GM12865 (cell line): ENCODE measurements at places on chromosomes 16 and 17.

- no peak for DNase-seq
Observed at GRCh38 chr17:8264320-8264719, 15.2 kb downstream of the PFAS start.

DNA sequence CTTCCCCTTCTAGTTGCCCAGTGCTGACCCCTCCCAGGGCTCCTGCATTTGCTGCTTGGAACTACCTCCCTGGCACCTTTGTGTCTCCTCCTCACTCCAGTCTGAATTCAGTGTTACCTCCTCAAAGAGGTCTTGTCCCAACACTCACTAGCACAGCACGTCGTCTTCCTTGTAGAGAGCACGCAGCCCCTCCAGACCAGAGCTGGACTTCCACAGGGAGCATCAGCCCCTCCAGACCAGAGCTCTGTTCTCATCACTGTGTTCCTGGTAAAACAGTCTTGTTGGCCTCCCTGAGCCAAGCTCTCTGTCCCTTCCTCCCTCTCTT lies 27.8 kb upstream of the MGAT5B start:
- no peak for DNase-seq

- DNase-seq = no peak
Observed at GRCh38 chr16:89386306-89387185, 103.8 kb downstream of the ANKRD11 start.

GRCh38 chr17:14396547-14396946 lies 95.7 kb downstream of the HS3ST3B1 start:
- DNase-seq = no peak

- DNase-seq = no peak
Observed at GRCh38 chr17:27575912-27576252, 55.1 kb upstream of the LGALS9 start.

DNA sequence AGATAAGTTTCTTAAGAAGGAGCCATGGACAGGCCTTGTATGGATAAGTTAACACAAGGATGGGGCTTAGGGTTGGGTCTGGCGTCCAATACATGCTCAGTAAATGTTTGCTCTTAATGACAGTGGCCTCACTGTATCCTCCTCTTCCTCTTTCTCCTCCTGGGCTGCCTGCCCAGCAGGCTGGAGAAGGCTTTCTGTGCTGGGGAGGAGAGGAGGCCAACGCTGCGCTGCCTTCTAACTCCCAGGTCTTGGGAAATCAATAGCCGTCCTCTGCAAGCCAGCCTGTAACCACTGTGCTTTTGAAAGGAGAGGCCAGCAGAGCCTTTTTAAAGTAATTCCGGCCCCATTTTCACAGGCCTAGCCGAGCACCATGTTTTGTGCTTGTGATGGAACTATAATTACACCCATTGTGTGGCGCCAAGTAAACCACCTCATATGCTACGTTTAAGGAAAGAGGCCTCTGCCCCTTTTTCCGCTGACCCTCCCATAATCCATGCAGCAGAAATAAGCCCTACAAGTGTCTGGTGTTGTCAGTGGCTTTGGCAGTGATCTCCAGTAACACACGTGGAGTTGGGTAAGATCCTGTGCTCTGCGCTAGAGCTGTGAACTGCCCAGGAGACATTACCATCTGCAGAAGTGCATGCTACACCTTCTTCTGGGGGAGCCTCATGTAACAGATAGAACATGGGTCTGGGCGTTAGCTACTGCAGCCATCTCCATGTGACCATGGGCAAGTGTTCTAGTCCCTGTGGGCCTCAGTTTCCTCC lies 368.2 kb downstream of the SNX29 start:
- DNase-seq = no peak

DNA sequence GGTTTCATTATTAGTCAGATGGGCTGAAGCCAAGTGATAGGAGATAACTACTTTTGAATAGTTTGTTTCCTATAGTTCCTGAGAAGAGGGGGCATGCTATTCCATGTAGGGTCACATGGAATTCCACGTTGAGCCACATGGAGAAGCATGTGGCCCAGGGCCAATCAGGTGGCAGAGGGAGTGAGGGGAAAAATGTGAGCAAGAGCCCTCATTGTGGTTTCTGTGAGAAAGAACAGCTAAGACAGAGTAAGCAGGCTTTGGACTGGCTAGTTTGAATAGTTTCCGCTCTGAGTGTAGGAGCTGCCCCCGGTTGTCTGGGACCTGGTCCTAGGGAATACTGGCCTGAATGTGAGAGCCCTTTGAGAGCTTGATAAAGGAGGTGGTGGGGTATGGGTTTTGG lies 69.9 kb upstream of the CNTNAP4 start:
- DNase-seq = no peak

DNA sequence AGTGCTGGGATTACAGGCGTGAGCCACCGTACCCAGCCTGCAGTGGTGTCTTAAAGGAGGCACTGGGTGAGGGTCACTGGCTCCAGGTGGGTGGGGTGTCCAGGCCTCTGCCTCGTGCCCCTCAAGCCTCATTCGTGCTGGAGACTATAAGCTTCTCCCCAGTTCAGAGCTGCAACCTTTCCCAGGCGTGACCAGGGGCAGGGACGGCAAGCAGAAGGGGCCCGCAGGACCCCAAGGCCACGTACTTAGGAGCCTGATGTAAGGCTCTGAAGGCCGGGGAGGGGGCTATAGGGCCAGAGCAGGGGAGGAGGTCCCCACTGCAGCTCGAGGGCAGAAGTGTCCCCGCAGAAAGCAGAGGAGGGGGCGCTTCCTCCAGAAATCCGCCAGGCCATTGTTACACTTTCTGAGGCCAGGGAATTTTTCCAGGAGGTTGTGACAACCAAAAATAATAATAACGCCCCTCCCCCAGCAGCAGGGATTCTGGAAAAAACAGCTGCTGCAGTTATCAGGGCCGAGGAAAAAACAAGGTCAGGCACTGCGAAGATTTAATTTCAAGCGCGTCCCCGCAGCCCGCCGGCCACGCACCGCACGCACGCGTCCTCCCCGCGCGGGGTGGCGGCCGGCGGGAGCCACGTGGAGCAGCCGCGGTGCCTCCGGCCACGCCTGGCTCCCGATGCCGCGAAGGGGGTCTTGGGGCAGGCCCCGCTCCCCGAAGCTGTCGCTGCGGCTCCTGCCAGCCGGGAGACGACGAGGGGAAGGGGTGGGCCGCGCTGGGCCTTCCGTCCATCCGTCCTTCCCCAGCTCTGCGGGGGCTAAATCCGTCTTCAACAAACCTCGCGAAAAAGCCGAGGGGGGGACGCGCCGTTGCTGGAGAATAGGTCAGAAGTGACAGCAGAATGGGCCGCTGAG lies 45.8 kb upstream of the SLC38A10 start:
- no peak for DNase-seq

- DNase-seq = no peak
Observed at GRCh38 chr16:80837533-80838147, 33.2 kb upstream of the CDYL2 start.

GRCh38 chr17:78915872-78916632 lies 9.1 kb downstream of the TIMP2 start:
- no peak for DNase-seq

DNA sequence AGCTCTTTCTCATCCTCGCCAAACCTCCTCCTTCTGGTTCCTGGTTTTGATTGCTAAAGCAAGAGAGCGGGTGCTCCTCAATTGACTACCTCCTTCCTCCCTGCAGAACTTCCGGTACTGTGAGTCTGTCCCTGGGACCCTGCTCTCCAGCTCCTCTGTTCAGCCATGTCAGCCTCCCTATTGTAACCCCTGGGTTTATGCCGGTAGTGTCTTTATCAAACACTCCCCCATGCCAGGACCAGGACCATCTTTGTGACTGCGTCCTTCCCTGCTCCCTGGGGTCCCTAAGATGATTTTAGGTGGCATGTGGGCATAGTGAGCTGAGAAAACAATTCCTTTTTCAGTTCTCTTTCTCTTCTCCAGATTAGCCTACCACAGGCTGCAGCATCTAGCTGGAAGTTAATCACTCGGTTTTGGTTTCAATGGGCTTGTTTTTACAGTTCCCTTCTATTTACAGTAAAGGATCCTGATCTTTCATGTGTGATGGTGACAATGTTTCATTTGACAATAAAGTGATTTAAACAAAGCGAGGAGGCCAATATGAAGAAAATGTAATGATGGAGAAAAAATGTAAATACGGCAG lies 27.7 kb upstream of the IL21R start:
- DNase-seq = peak; percentile 75

GRCh38 chr16:85514598-85515318 lies 98.4 kb upstream of the GSE1 start:
- no peak for DNase-seq

DNA sequence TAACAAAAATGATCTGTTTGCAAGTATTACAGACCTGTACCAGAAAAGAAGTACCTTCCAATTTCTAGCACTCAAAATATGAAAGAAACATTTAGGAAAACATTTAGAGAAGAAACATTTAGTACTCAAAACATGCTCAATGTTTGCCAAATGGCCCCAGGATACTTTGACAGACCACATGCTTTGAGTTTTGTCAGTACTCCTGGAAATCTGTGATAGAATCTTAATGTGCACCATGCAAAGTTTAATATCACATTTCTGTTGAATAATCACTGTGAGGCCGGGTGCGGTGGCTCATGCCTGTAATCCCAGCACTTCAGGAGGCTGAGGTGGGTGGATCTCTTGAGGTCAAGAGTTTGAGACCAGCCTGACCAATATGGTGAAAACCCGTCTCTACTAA lies 8.5 kb upstream of the ZC3H7A start:
- DNase-seq = no peak

GRCh38 chr16:73166441-73166851 lies 118.5 kb upstream of the ZFHX3 start:
- DNase-seq = no peak

DNA sequence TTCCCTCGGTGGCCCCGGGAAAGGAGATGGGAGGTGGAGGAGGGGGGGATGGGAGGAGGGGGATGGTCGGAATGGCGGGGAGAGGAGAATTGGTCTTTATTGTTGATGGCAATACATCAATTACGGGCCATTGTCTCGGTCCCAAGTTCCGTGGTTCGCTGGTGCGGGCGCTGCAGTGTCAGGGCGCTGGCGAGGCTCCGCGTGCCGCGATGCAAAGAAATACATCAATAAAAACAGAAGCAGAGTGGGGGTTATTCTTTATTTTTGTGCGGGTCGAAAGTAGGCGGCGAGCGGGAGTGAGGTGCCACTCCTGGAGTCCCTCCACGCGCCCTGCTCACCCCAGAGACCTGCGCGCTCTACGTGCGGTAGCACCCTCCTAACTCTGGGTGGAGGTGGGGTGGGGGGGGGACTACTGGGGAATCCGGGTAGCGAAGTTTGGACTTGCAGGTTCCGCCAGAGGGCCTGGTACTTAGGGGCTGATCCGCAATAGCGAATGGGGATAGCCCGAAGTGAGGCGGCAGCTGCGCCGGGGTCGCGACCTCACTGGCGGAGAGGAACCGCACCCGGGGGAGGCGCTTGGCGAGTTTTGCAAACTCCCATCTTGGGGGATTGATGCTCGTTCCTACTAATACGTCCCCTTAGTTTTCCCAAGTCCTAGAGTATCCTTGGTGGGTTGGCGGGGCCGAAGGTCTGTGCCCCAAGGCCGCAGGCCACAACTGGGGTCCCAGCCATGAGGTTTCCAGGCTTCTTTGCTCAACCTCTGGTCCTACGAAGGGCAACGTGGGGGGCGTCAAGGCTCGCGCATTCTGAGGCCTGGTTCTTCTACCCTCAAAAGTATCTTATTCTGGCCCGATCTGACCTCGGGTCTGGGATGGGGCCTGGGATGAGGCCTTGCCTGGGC lies 3.5 kb upstream of the SALL1 start:
- DNase-seq = no peak
